ENCODE measurements at places on chromosomes 2 and 18.

DNA sequence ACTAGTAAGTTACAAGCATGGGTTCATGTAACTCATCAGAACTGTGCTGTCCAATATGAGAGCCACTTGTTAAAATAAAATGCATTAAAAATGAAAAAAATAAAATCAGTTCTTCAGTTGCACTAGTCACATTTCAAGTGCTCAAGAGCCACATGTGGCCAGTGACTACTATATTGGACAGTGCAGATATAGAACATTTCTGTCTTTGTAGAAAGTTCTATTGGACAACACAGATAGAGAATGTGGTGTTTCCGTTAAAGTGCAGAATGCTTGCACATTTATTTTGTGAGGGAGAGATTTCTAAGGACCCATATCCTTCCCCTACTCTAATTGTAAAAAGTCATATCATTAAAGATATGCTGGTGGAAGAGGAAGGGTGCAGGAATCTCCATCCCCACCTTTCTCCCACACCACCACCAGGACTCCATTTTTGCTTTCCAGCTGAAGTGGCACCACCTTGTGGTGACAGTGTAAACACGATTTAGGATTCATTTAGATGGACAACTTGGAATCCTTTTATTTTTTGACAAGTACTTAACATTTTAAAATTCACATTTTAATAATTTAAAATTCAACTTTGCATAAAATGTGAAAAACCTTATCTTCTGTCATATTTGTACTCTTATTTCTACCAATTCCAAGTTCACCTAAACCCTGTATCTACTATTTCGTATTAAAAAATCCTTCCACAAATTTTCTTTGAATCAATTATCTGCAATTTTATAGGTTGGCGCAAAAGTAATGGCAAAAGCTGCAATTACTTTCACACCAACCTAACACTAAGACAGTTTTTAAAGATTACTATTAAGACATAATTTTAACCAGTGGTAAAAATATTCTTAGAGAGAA is 9.4 kb upstream of the CD302 start:
- H3K36me3 ChIP-seq = no peaks in the 10 kb centered on the region
- H3K27ac ChIP-seq = no peak overlapping the region
- no peak for DNase-seq
- no peaks in the 10 kb centered on the region for H3K4me1 ChIP-seq

GRCh38 chr2:131058214-131058843 is 34.9 kb downstream of the FAM168B start:
- no peak for DNase-seq
- no peak overlapping the region for H3K27ac ChIP-seq
- H3K4me3 ChIP-seq = no peak overlapping the region
- H3K36me3 ChIP-seq = no peaks in the 10 kb centered on the region

DNA sequence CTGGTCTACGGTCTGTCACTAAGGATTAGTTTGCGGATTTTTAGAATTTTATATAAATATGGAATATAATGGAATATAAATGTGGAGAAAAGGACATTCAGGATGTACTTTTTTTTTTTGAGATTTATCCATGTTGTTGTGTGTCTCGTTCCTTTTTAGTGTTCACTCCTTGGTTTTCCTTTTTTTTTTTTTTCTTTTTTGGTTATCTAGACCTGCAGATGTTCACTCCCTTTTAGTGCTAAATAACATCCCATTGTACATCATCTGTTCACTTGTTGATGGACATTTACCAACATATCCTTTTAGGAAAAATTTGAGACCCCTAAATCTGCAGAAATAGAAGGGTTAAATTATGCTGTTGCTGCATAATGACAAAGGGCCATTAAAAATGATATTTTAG is 25.5 kb upstream of the RPL37A start:
- no peak for DNase-seq
- H3K27me3 ChIP-seq = no peaks in the 10 kb centered on the region
- H3K36me3 ChIP-seq = peaks cover 17% of the 10 kb centered on the region
- H3K4me3 ChIP-seq = no peak overlapping the region
- H3K27ac ChIP-seq = no peak overlapping the region

GRCh38 chr2:38064801-38065501 is 11.0 kb downstream of the CYP1B1 start:
- no peak for DNase-seq
- no peaks in the 10 kb centered on the region for H3K27me3 ChIP-seq
- no peak overlapping the region for H3K4me3 ChIP-seq
- no peaks in the 10 kb centered on the region for H3K36me3 ChIP-seq
- H3K4me1 ChIP-seq = no peaks in the 10 kb centered on the region

- no peaks in the 10 kb centered on the region for H3K27me3 ChIP-seq
- no peak overlapping the region for H3K27ac ChIP-seq
- H3K4me3 ChIP-seq = no peak overlapping the region
- H3K36me3 ChIP-seq = no peaks in the 10 kb centered on the region
Measured at GRCh38 chr18:22601481-22601880, 183.8 kb upstream of the CTAGE1 start.

DNA sequence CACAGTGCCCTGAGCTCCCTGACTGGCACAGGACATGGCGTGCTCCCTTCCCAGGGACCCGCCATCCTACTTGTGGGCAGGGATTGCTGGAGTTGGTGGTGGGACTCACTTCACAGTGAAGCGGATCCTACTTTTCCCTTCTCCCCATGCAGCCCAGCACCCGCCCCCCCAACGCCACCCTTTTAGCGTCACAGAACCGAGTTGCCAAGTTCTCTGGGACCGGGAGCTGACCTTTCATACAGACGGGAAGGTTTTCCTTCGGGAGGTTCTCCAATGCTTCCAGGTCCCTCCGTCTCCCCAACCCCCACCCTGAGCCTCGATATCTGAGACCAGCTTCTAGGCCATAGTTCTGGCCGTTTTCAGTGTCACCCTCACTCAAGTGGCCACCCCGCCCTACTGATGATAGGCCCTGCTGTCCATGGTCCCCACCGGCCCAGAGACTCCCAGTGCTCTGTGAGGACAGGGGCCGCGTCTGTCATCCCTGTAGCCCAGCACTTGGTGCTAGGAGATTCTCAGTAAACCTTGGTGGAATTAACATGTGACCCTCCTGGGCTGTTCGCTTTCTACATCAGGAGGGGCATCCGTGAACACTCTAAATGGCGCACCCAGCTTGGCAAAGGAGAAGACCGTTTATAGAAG is 1.6 kb upstream of the DNMT3A start:
- DNase-seq = no peak
- no peak overlapping the region for H3K27ac ChIP-seq
- no peaks in the 10 kb centered on the region for H3K36me3 ChIP-seq
- H3K4me1 ChIP-seq = peaks cover 31% of the 10 kb centered on the region
- H3K27me3 ChIP-seq = no peaks in the 10 kb centered on the region

DNA sequence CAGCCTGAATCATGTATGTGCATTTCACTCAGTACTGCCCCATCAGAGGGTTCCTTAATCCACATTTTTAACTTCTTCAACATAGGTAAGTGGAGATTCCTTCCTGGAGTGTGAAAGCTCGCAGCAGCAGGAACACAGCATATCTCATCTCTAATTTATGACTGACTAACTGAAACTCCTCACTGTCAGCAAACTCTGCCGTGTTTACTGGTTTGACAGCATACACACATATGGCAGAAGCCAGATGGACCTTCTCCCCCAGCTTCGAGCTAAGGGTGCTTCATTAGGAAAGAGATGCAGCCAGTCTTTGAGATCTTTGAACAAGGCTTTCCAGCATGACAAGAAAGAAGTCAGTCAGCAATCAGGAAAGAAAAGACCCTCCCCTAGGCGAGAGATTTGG is 200.3 kb upstream of the ACVR2A start:
- DNase-seq = no peak
- H3K4me1 ChIP-seq = no peaks in the 10 kb centered on the region
- no peak overlapping the region for H3K27ac ChIP-seq

GRCh38 chr2:151575338-151575737 is 158.9 kb downstream of the NEB start:
- no peaks in the 10 kb centered on the region for H3K4me1 ChIP-seq
- H3K27ac ChIP-seq = no peak overlapping the region
- no peaks in the 10 kb centered on the region for H3K27me3 ChIP-seq
- no peaks in the 10 kb centered on the region for H3K36me3 ChIP-seq

- H3K36me3 ChIP-seq = no peaks in the 10 kb centered on the region
- no peak for DNase-seq
- peaks cover 6% of the 10 kb centered on the region for H3K4me1 ChIP-seq
- H3K4me3 ChIP-seq = no peak overlapping the region
- no peak overlapping the region for H3K27ac ChIP-seq
- H3K27me3 ChIP-seq = peaks cover 22% of the 10 kb centered on the region
Measured at GRCh38 chr2:104845946-104846785, 7.7 kb upstream of the POU3F3 start.

DNA sequence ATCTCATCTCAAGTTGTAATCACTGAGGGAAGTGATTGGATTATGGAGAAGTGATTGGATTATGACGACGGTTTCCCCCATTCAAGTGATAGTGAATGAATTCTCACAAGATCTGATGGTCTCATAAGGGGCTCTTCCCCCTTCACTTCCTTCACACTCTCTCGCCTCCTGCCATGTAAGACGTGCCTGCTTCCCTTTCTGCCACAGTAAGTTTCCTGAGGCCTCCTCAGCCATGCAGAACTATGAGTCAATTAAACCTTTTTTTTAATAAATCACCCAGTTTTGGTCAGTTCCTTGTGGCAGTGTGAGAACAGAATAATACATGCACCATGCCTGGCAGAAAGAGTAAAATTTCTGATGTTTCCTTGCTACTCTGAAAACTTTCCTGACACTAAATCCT is 36.6 kb downstream of the CEP68 start:
- H3K27me3 ChIP-seq = no peaks in the 10 kb centered on the region
- DNase-seq = no peak
- no peaks in the 10 kb centered on the region for H3K36me3 ChIP-seq
- H3K4me3 ChIP-seq = no peak overlapping the region
- H3K27ac ChIP-seq = no peak overlapping the region

DNA sequence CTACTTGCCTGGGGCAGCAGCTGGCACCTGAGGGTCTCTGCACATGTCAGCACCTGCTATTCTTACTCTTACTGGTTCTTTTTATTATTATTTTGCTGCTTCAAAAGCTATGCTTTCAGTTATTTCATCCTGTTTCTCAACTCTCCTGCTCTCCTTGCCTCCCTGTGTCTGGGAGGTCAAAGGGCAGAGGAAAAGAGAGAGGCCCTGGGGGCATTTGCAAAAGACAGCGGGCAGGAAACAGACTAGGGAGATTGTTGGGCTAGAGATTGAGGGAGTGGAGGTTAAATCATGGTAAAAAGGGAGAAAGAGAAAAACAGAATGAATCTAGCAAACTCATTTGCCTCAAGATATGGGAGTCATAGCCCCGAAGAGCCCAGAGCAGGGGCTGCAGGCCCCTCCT is 21.1 kb upstream of the RPL31 start:
- H3K4me3 ChIP-seq = no peak overlapping the region
- no peaks in the 10 kb centered on the region for H3K27me3 ChIP-seq
- H3K4me1 ChIP-seq = no peaks in the 10 kb centered on the region
- DNase-seq = no peak
- H3K27ac ChIP-seq = no peak overlapping the region
- no peaks in the 10 kb centered on the region for H3K36me3 ChIP-seq

- H3K27me3 ChIP-seq = no peaks in the 10 kb centered on the region
- no peak overlapping the region for H3K27ac ChIP-seq
- no peak for DNase-seq
- H3K4me3 ChIP-seq = no peak overlapping the region
Measured at GRCh38 chr2:175036582-175037018, 31.4 kb upstream of the CHN1 start.

GRCh38 chr2:16653799-16654198 is 11.8 kb downstream of the CYRIA start:
- H3K4me1 ChIP-seq = peaks cover 97% of the 10 kb centered on the region
- no peaks in the 10 kb centered on the region for H3K36me3 ChIP-seq
- no peaks in the 10 kb centered on the region for H3K27me3 ChIP-seq
- DNase-seq = no peak

DNA sequence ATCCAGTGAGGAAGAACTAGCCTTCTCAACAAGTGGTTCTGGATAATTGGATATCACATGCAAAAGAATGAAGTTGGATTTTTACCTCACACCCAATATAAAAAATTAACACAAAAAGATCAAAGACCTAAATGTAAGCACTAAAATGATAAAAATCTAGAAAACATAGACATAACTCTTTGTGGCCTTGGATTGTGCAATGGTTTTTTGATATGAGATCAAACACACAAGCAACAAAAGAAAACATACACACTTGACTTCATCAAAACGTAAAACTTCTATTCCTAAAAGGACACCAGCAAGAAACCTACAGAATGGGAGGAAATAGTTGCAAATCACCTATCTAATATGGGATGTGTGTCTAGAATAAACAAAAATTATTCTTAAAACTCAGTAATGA is 54.1 kb upstream of the NFE2L2 start:
- H3K27me3 ChIP-seq = no peaks in the 10 kb centered on the region
- H3K27ac ChIP-seq = no peak overlapping the region

DNA sequence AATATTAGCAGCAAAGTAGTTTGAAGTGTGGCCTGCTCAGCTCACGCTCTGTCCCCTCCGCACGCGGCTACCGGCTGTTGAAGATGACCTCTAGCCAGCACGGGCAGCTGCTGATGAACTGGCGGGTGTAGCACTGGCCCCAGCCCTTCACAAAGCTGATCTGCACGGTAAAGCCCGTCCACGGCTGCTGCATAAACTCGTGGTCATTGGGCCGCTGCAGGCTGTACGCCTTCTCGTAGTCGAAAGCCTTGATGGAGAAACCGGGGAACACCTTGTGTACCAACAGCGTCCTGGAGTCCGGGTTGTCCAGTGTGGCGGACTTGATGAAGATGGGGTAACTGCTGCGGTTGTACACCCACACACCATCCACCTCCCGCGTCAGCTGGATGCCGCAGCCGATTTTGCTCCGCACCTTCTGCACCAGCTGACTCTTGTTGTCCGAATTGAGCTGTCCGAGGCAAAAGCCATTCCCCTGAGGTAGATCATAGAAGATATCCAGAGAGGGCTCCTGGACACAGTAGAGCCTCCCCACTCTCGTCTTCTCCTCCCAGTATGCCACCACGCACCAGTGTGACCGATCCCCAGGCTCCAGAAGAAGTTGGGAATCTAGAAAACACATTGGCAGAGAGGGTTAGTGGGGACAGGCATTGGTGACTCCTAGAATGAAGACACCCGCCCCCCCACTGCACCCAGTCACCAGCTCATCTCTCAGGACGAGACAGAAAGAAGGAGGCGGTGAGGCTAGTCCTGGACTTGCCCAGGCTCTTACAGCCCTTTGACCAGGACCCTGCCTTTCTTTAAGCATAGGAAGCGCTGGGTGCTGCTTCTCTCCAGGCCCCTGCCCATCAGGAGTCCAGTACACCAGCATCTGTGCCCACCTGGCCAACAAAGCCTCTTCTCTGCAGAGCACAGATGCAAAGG is 29.2 kb downstream of the SMAD7 start:
- H3K27ac ChIP-seq = peak overlapping the region; percentile 75
- DNase-seq = no peak
- H3K4me3 ChIP-seq = no peak overlapping the region
- peaks cover 15% of the 10 kb centered on the region for H3K36me3 ChIP-seq

All from vagina (tissue), 2 donors.